ENCODE measurements at places on chromosomes 5 and 9.

- DNase-seq, result no peak
Observed at GRCh38 chr9:78575081-78575480, 278.2 kb downstream of the PSAT1 start.

GRCh38 chr5:82291420-82291819 lies 13.3 kb upstream of the RPS23 start:
- DNase-seq, result no peak

DNA sequence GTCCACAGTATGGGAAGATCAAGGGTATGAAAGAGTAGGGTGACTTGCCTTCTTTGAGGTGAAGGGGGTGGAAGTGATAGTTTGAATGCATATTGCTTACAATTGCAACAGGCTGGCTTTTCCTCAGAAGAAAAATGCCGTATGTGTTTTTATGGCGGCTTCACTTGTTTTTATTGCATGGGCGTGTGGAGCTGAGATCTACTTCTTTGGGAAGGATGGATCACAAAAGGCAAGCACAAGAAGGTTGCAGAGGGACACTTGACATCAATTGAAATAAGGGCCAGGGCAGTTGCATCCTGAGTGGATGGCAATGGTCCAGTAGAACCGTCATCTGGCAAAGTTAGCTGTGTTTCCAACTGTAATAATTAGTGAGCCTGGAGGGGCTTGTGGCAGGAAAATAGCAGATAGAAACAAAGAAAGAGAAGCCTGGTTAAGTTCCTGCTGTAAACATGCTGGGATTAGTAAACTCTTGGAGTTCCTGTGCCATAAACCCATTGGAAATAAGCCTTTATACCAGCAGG lies 138.4 kb downstream of the NTRK2 start:
- no peak for DNase-seq

- peak; percentile 39 for DNase-seq
Observed at GRCh38 chr9:94874316-94874715, 147.8 kb downstream of the AOPEP start.

GRCh38 chr9:120536949-120537640 lies 42.9 kb downstream of the CDK5RAP2 start:
- no peak for DNase-seq

- no peak for DNase-seq
Observed at GRCh38 chr5:51380603-51381207, 2.5 kb upstream of the ISL1 start.

DNA sequence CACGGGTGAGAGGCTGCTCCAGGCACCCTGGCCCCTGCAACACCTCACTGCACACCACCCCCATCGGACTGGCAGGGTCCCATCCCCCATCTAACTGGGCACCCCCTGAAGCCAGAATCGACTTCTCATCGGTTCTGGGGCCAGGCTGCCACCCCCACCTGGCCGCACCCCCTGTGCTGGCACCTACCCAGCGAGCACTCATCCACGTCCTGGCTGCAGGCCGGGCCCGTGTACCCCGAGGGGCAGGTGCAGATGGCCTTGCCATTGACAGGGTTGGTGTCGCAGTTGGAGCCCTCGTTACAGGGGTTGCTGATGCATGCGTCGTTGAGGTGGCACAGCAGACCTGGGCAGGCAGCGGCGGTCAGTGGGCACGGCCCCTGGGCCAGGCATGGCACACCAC lies 27.9 kb downstream of the NOTCH1 start:
- no peak for DNase-seq

- DNase-seq, result no peak
Observed at GRCh38 chr5:93572101-93572607, 8.9 kb downstream of the NR2F1-AS1 start.

- DNase-seq, result no peak
Observed at GRCh38 chr5:179798144-179798770, 4.5 kb downstream of the LTC4S start.

GRCh38 chr9:72769546-72769945 lies 183.3 kb downstream of the ALDH1A1 start:
- no peak for DNase-seq

GRCh38 chr5:132663771-132664695 lies 6.1 kb downstream of the IL13 start:
- peak; percentile 47 for DNase-seq

- no peak for DNase-seq
Observed at GRCh38 chr9:90815183-90815943, 13.7 kb downstream of the SYK start.

- DNase-seq, result peak; percentile 69
Observed at GRCh38 chr5:57316798-57317327, 143.0 kb downstream of the GPBP1 start.
